ENCODE measurements at places on chromosomes 3 and 15.

- DNase-seq, result no peak
Measured at GRCh38 chr3:55879901-55880331, 392.8 kb upstream of the WNT5A start.

DNA sequence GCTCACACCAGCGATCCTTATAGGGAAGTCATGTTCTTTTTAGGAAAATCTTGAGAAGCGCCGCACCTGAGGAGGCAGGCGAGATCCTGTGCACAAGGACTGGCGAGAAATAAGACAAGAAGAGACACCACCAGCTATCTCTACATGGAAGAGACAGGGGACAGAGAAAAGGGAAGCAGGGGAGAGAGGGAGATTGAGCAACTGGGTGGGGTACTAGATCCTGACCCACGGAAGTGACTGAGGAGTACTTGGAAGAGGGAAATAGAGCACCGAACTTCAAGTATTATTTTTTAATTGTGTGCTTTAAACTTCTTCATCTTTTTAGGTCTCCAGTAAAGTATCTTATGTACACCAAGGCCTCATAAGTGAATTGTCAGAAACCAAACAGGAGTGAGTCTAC, 742.0 kb upstream of the LMCD1 start:
- no peak for DNase-seq

DNA sequence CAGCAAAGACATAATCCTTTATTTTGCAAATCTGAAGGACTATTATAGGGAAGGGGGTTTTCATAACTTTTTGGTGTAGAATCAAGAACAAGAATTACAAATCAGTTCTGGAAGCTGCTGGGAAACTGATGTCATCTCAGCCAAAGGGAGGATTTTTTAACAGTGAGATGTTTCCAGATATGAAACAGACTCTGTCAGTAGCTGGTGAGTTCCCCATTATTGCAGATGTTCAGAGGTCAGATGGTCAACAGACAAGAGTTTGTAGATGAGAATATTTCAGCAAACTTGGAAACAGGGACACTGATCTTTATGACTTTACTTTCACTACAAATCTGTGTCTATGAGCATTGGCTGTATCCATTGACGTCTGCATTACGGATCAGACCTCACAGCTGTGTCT, 71.9 kb upstream of the LPP start:
- no peak for DNase-seq

GRCh38 chr15:70036585-70037291, 61.0 kb downstream of the TLE3 start:
- no peak for DNase-seq

GRCh38 chr3:127784865-127785710, 37.2 kb downstream of the MGLL start:
- DNase-seq, result no peak

DNA sequence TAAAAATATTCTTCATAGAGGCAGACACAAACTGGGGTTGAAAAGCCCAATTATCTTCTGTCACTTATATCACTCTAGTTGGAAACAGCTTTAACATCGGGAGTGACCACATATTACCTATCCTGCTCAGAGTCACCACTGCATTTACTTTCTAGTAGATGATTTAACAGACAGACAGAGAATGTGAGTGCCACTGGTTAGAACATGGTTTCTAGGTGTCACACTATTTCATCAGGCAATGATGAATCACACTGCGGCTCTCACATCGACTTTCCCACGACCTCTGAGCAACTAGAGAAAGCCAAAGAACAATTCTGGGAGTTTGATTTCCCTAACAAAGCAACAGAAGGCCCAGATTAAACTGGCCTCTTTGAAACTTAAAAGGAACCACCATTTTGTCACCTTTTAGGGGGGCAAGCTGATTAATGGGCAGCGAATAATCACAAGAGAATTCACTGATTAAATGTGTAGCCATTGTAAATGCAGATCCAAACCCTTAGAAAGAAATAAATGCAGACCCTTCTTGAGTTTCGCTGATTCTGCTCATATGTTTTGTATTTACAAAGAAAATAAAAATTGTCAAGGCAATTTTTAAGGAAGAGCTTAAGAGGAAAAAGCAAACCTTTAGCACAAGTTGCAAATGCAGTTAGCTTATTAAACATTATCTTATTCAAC, 112.6 kb upstream of the KBTBD8 start:
- no peak for DNase-seq

DNA sequence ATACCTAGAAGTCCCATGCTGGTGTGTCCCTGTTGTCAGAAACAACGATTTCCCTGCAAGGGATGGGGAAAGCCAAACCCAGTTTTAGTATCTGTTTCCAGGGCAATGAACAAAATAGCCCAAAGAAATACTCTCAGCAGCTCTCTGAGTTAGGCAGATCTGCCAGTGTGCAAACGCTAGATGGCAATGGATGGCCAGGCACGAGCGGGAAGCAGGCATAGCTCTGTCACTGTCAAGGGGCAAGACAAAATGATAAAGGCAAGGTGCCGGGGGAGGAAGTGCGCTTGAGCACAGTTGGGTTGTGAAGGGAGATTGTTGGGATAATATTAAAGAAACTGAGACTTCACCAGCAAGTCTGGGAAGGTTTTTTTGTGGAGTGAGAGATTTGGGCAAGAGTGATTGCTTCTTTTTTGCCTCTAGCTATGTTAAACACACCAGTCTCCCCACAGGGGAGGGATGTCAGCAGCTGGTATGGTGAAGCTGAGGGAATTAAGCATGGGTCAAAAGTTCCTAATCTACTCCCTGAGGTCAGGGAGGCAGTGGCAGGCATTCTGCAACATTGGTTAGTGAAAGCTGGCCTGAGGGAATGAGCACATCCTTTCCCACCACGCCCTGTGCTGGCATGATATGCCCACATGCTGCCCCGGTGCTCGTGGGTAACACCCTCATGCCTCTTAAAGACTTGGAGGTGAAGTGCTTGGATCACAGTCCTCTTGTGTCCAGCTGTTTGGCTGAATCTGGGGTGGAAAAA, 117.5 kb downstream of the PDCD6IP start:
- no peak for DNase-seq

GRCh38 chr3:13190378-13190765, 117.1 kb upstream of the IQSEC1 start:
- DNase-seq, result no peak

GRCh38 chr3:66706890-66707289, 206.1 kb upstream of the LRIG1 start:
- DNase-seq, result no peak

DNA sequence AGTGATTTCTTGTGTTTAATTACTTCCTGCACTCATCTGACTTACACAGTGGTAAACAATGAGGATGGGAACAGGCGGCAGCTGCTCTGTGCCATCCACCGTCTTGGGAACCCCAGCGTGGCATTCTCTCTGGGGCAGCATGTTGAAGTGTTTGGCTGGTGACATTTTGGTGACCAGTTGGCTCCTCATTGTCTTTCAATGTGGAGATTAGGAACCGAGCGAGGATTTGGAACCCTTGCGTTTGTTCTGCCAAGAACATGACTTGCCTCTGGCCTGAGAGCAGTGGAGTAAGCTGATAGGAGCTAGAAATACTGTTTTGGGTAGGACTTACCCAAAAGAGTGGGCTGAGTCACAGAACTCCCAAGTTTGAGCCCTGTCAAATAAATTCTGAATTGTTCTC, 88.8 kb downstream of the IGF1R start:
- no peak for DNase-seq

DNA sequence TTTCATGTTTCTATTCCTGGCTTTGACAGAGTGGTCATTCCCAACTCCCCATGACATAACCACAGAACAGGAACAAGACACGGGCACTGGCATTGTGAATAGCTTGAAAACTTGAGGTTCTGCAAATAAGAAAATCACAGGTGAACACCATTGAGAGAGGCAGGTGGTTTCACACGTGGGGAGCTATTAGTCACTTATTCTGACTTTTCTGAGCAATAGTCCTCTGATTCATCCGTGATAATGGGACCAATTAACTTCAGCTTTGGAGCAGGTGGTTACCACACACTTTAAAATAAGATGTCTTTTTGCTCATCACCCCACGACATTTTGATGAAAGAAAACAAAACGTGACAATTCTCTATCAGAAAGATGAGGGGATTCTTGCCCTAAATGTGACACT, 224.7 kb downstream of the KLF13 start:
- DNase-seq, result no peak

GRCh38 chr3:148329481-148330235, 368.0 kb upstream of the AGTR1 start:
- no peak for DNase-seq

DNA sequence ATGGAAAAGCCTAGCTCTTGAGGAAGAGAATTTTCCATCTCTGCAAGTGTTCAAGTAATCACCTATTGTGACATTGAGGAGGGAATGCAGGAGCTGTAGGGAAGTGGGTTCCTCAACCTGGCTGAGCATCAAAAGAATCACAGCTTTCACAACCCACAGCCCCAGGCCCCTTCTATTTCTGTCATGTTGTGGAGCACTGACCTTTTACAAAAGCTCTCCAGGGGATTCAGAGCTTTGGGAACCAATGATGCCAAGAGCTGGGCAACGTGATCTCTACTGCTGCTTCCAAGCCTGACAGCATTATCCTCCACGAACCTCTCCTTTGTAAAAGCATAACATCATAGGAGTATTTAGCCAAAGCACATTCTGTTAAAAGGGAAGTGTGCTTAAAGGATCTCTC, 231.1 kb downstream of the ADAMTS9 start:
- DNase-seq, result no peak

- no peak for DNase-seq
Measured at GRCh38 chr15:78875107-78875914, 2.6 kb downstream of the MORF4L1 start.

- no peak for DNase-seq
Measured at GRCh38 chr3:184129012-184129411, 6.1 kb upstream of the EIF2B5 start.

- no peak for DNase-seq
Measured at GRCh38 chr15:29826908-29827820, 4.9 kb upstream of the TJP1 start.

- no peak for DNase-seq
Measured at GRCh38 chr3:41751597-41751996, 210.3 kb downstream of the ULK4 start.

- no peak for DNase-seq
Measured at GRCh38 chr3:47607335-47607734, 28.7 kb upstream of the CSPG5 start.

DNA sequence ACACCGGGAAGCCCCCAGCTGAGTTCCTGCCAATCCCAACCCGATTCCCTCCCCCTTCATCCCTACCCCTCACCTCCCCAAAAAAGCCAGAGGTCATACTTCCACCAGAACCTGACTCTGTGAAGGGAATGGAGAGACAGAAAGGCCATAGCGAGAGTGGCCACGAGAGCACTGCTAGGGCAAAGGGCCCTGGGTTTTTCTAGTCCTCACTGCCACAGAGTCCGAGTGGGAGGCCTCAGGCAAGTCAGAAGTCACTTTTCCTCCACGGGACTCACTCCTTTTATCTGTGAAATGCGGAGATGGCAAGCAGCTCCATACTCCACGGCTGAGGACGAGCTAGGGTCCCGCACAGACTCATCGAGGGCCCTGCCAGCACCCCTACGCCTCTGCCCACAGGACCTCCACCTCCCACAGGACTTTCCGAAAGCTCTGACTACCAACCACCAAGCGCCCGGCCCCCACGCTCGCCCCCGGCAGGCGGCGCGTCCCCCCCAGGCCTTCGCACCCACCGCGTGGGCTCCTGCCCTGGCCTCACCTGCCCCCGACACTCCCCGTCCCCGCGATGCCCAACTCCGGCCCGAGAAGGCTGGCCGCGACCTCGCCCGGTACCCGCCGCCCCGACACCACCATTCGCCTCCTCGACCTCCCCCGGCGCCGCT, 792 bp downstream of the ATP13A3 start:
- DNase-seq, result no peak

DNA sequence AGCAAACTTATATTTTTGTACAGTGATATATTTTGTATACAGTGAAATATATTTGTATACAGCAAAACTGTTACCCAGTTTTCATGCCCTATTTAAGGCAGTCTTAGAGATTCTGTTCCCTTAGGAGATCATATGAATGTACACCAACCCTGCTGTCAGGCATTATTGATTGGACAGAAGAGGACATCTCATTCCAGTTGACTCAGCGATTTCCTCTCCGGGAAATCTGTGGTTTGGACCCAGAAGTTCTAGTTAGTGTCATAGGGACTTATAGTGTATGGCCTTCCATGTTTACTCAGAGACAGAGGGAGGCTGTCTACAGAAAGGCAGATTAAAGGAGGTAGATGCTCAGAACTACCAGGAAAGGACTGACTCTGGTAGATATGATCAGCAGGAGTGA, 318.8 kb upstream of the KCNMB2 start:
- no peak for DNase-seq

DNA sequence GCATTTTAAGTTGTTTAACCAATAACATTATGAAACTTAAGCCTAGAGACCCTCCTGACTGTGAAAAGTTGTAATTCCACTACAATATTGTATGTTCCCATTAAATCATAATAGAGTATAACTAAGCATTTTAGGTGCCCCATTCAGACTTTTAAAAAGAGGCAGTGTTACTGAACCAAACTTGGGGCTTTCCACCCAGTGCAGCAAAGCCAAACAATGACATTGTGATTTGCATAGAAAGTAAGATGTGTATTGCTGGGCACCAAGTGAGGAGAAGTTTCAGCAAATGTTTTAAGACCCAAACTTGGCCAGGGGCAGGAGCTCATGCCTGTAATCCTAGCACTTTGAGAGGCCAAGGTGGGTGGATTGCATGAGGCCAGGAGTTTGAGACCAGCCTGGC, 706.2 kb downstream of the GRM7 start:
- no peak for DNase-seq

- no peak for DNase-seq
Measured at GRCh38 chr3:46712191-46713049, 5.2 kb downstream of the PRSS50 start.

DNA sequence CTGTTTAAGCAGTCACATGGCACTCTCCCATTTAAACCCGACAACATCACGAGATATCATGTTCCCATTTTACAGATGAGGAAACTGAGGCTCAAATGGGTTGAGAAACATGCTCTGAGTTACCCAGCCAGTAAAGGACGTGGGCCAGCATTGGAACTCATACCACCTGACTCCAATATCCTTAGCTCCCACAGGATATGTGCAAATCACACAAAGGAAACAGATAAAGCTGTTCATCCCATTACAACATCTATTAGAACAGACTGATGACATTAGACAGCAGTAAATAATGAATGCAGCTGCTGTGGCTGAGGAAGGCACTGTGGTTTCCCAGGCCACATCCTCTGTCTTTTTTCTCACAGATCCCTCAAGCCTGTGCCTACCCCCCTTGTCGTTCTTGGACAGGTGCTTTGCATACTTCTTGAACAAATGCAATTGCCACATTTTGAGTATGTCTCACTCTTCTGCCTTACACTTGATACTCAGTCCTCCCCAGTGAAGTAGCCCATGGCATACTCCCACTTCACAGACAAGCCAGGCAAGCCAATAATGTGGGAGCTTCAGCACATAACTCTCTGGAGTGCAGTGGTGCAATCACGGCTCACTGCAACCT, 17.7 kb downstream of the FRMD4B start:
- DNase-seq, result peak; percentile 49
